ENCODE measurements at places on chromosomes 3 and 15.
A peak's percentile ranks its signal among the peaks of the same experiment; 100 is the strongest.

DNA sequence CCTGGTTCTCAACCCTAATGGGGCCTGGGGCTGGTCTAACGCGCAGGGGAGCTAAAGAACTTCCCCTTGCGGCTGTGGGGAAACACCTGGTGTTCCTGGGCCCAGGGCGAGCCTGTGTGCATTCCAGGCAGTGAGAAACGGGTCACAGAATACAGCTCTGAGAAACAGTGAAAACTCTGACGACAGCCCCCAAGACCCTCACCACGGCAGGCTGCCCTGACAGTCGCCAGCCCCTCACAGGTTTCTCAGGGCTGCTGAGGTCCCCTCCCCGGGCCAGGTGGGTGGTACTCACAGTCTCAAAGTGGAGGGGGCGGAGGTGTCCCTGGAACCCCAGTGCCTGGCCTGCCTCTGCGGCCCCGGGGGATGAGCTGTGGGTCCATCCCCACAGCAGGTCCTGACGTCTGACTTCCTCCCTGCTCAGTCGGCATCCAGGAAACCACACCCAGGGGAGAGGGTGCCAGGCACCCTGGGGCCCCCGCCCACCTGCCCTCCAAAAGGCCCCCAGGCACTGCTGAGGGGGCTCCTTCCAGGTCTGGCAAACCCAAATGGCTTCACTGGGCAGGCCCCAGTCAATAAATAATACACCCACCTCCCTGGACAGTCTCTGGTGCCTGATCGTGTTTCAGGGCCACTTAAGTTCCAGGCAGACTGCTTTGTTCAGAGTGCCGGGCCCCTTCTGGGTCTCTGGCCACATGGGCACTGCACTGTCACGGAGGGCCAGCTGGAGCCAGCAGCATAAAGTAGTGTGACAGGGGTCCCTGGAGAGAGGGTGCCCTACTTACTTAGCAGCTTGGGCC lies 57.7 kb downstream of the IQSEC1 start:
- no peak for DNase-seq

- DNase-seq = peak; percentile 53
Measured at GRCh38 chr15:30922480-30923311, 19.0 kb downstream of the FAN1 start.

DNA sequence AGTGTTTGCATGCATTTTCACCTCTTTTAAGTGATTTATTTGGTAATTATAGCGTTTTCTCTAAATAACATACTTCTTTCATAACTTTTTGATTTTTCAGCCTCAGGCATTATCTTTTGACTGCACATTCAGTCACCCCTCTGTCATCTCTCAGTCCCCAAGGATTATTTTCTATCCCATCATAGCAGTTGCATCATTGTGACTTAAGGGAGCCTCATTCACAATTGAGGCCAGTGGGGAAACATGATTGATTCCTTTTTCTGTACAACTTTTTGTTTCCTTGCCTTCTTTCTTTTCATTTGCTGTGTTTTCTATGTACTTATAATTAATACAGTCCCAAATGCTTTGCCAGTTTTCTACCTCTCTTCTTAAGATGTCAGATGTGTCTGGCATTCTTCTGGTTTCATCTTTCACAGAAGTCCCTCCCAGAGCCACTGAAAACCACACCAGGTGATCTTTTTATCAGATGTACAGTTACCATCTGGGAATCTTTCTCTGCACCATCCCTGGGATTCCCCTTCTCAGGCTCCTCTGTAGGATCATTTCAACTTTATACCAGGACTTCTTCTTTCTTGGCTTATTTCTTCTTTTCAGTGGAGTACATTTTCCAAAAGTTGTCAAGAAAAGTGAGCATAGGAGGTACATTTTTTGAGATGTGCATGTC lies 151.4 kb downstream of the RAP2B start:
- no peak for DNase-seq

- DNase-seq = no peak
Measured at GRCh38 chr3:37028329-37028728, 35.0 kb downstream of the MLH1 start.

DNA sequence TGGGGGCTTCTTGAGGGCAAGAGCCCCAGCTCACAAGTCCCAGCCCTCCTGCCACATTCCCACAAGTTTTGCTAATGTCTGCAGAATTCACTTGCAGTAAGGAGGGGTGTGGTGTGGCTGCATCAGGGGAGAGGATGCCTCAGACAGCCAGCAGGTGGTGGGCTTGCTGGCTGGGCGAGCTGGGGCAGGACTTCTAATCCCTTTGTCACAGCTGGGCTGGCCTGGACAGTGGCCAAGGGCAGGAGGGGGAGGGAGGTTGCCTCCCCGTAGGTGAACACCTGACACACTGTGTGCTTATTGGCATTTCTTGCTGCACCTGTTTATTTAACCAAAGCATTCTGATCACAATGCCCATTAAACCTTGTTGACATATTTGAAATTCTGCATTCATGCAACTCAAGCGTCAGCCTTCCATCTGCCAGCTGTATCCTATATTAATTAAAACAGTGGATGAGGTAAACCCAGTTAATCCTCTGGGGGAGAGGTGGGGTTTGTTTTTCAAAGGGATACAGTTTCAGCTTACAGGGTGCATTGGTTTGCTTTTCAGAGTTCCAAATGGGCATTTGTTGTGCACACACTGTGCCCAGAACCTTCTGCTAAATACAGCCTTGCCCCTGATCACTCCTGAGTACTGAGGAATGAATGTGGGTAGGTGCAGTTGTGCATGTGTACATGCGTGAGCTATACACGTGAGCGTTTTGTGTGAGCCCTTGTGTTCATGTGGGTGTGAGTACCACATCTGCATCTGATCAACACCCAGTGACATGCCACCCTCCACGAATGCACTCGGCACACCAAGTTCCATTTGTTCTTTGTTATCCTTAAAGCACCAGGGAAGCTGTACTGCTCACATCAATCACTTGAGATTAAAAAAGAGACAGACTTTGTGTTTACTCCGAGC lies 268.7 kb downstream of the XXYLT1 start:
- peak; percentile 0 for DNase-seq

- no peak for DNase-seq
Measured at GRCh38 chr3:36695769-36696137, 68.6 kb downstream of the DCLK3 start.

- DNase-seq = no peak
Measured at GRCh38 chr3:100221159-100221558, 39.6 kb upstream of the TBC1D23 start.

DNA sequence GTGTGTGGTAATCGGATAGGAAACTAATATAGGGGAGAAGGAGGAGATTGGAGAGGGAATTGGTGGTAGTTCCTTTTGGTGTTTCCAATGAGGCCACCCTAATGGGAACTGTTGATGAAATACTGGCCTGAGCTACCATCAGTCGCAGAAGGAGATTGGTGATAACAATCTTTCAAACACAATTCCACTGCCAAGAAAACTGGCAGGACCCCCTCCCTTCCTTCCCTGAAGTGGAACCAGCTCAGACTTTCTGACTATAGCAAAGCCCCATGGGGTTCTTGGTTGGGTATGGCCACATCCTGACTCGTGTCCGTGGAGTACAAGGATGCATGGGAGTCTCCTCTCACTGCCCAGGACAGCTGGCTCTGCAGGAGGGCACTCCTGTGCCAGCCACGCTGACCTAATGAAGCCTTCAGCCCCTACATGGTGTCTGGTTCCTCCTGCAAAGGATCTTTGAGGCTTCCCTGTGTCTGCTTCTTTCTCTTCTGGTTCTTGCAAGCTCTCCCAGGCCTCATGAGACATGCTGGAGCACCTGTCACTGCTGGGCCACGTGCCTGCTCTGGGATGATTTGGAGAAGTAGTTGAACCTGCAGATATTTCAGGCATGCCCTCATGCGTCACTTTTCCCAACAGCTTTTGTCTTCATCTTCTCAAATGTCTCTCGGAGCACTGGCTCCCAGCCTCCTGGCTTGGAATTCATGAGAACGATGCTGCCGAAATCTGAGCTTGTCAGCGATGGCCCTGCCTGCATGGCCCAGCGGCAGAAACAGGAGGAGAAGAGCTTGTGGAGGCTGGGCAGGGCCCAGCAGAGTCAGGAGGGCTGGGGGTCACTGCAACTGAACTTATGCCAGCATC lies 90.0 kb upstream of the ADPGK start:
- no peak for DNase-seq

All from amniotic stem cell (primary cell).